Left renal pelvis (tissue), 4 donors: ENCODE measurements at places on chromosomes 16 and 17.

DNA sequence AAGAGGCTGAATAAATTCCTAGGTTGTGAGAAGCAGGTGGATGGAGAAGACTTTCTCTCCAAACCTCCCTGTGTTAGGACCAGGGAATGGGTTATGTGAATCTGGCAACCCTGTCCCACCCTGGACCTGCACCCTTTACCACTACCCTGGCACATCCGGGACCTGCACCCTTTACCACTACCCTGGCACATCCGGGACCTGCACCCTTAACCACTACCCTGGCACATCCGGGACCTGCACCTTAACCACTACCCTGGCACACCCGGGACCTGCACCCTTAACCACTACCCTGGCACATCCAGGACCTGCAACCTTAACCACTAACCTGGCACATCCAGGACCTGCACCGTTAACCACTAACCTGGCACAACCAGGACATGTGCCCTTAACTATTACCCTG lies 207.0 kb upstream of the CACNG3 start:
- no peak for DNase-seq

GRCh38 chr17:1089915-1090314 lies 89.9 kb downstream of the ABR start:
- DNase-seq = no peak

DNA sequence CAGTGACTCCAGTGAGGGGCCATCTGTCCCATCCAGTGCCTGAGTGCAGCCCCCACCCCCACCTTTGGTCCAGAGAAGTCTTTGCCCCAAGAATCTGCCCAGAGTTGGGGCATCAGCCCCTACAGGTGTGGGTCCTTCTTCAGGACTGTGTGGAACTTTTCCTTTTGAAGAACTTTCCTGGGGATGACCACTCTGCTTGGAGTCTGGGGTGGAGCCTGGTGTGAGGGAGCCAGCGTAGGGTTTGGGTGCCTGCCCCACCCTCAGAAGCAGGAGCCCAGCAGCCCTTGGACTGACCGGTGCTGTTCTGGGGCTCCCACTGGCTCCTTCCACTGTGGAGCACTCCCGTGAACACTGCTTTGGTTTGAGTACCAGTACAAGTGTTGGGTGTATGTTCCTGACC lies 19.3 kb downstream of the MPRIP start:
- no peak for DNase-seq

DNA sequence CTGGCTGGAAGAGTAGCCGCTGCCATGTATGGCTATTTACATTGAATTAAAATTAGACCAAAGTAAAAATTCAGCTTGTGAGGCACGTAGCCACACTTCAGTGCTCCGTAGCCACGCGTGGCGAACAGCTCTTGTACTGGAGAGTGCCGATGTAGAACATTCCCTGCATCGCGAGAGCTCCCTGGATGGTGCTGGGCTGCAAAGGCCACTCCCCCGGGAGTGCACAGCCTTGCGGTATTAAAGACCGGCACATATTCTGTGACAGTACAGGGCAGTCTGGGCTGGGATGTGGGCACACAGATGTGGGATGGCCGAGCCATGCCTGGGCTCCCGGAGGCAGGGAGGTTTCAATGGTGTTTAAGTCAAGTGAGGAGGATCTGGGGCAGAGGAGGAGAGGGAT lies 102.2 kb downstream of the CMIP start:
- DNase-seq = no peak

DNA sequence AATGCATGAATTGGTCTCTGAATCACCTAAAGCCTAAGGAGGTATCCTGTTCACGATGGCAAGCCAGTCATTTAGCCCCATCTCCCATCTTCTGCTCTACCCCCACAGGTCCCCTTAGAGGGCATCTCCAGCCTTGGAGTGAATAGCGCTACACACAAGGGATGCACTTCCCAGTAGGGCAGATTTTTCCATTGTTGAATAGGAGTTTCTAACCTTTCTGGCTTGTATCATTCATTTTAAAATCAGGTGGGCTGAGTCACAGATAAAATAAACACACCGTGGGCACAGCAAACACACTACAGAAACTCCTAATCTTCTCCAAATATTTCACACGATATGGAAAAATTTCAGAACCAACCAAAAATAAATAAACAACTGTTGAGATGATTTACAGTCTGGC lies 201.2 kb upstream of the NOG start:
- no peak for DNase-seq

- no peak for DNase-seq
Observed at GRCh38 chr17:4900231-4901107, 1.1 kb downstream of the C17orf107 start.
